Amniotic epithelial cell (primary cell): ENCODE measurements at places on chromosomes 6 and 20.

- no peak for DNase-seq
Measured at GRCh38 chr20:57735831-57736737, 26.3 kb upstream of the PMEPA1 start.

GRCh38 chr20:61806314-61806713 lies 259.4 kb downstream of the TAF4 start:
- no peak for DNase-seq

DNA sequence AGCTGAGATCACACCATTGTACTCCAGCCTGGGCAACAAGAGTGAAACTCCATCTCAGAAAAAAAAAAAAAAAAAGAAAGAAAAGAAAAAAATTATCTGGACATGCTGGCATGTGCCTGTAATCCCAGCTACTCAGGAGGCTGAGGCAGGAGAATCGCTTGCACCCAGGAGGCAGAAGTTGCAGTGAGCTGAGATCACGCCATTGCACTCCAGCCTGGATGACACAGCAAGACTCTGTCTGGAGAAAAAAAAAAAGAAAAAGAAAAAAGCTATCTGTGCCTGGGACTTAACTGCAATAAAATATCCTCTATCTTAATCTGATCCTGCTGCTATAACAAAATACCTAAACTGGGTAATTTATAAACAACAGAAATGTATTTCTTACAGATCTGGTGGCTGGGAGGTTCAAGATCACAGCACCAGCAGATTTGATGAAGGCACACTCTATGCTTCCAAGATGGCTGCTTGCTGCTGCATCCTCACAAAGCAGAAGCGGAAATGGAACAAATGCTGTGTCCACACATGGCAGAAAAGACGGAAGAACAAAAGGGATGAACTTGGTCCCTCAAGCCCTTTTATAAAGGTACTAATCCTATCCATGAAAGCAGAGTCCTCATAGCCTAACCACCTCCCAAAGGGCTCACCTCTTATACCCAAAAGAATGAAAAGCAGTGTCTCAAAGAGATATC lies 273.3 kb upstream of the JARID2 start:
- DNase-seq, result no peak

- DNase-seq, result no peak
Measured at GRCh38 chr20:25025091-25025861, 32.7 kb downstream of the ACSS1 start.

GRCh38 chr20:59027741-59028320 lies 4.3 kb downstream of the ATP5F1E start:
- peak; percentile 81 for DNase-seq

- DNase-seq, result no peak
Measured at GRCh38 chr6:35089216-35089934, 51.8 kb downstream of the TCP11 start.

DNA sequence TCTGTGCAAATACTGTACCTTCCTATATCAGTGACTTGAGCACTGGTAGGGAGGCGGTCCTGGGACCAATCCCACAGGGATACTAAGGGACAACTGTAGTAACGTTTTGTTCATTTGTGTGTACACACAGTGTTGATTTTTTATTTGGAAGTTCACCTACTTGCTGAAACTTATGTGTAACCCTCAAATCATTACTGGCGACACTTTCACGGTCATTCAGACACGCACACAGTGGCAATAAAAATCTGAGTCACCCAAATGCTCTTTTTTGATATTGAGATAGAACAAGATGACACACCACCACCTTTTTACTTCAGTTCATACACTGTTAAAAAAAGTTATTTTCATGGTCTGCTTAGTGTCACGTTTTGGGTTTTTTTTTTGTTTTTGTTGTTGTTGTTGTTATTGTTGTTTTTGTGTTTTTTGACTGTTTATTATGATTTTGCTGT lies 79.8 kb downstream of the QKI start:
- no peak for DNase-seq

DNA sequence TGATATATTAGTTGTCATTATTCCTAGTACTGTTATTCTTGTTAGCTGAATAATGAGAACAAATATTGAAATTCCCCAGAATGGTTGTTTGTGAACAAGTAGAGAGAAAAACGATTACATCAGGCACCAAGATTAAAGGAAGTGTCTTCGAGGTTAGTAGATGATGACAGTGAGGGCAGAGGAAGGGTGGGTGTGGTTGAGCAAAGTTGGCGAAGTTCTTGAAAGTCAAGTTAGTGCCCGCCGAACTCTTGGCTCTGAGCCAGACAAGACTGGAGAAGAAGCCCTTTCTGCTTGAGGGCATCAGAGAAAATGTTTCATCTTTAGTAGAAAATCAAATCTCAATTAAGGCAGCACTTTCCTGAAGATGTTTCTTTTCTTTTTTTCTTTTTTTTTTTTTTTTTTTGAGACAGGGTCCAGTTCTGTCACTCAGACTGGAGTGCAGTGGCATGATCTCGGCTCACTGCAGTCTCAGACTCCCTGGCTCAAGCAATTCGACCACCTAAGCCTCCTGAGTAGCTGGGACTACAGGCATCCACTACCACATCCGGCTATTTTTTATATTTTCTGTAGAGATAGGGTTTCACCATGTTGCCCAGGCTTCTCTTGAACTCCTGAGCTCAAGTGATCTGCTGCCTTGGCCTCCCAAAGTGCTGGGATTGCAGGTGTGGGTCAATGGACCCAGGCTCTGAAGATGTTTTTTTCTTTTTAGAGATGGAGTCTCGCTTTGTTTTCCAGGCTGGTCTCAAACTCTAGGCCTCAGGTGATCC lies 77.1 kb downstream of the SGK1 start:
- no peak for DNase-seq

- no peak for DNase-seq
Measured at GRCh38 chr6:163226836-163227485, 187.6 kb upstream of the QKI start.

DNA sequence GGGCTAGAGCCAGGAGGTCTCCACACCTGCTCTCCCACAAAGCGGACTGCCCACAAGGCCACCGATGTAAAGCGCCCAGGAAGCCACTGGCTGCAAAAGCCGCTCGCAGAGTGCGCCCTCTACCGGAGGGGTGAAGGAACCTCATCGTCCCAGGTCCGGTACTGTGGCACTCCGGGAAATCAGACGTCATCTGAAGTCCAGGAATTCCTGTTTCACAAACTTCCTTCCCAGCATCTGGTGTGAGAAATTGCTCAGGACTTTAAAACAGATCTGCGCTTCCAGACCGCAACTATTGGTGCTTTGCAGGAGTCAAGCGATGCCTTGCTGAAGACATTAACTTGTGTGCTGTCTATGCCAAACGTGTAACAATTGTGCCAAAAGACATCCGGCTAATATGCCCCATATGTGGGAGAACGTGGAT lies 115.1 kb upstream of the ARID1B start:
- peak; percentile 45 for DNase-seq

- DNase-seq, result peak; percentile 38
Measured at GRCh38 chr6:148577687-148578488, 168.9 kb upstream of the UST start.

- DNase-seq, result no peak
Measured at GRCh38 chr6:157879034-157879872, 56.2 kb downstream of the SNX9 start.

GRCh38 chr20:51616060-51616459 lies 73.5 kb upstream of the NFATC2 start:
- no peak for DNase-seq

DNA sequence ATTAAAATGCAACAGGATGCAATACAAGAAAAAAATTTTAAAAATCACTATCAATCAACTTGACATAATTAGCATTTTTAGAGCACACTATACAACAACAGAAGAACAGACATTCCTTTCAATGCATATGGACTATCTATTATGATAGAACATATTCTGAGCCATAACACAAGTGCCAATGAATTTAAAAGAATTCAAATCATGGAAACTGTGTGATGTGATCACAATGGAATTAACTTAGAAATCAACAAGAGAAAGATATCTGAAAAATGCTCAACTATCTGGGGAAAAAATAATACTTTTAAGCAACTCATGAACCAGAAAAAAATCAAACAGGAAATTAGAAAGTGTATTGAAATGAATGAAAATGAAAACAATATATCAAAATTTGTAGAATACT lies 106.3 kb downstream of the ADTRP start:
- no peak for DNase-seq

DNA sequence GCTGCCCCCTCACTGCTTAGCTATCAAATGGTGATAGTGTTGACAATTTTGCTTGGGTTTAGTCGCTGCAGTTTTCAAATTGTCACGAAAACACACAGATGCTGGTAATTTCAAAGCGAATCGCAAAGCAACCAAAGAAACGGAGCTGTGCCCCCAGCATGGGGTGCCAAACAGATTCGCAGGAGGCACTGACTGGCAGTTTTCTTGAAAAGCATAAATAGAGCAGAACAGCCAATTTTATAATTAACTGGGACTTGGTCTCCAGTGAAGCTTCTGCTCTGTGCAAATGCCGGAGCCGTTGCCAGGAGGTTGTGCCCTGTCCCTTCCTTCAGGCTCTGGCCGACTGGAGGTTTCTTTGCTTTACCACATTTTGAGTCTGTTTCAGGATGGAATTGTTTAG lies 18.8 kb downstream of the ARHGAP40 start:
- no peak for DNase-seq
